ENCODE measurements at places on chromosomes 6 and 20.

DNA sequence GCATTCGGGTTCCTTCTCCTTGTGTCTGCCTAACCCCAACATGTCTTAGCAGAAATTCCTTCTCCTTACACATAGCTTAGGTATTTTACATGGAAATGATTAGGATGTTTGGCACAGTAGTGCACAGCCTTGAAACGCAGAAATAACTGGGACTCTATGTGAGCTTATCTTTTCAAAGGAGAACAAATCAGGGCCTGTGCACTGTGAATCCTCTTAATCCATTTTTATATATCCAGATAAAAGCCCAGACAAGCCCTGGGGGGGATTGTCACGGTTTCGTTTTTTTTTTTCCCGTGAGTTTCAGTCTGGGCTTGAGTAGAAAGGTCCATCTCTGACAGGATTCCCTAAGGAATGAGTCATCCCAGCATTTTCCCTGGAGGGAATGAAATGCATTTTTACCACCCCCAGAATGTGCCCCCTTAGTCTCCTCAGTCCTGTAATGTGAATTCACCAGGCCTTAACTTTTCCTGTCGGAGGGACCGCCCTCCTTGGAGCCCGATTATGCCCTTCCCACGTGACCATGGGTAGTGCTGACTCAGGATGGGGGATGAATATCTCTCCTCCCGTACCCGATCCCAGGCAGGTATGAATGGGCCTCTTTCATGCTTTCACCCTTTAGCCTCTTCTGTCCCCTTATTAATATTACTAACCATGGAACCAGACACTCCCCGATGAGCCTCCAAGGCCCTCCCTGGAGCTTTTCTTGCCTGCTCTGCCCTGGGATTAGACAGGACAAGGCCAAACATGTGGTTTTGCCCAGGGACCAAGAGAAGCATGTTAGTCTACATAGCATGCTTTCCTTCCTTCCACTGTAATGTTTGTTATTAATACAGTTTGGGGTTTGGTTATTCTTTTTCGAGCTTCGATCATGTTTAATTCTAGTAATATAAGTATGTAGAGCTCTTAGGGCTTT lies 23.9 kb upstream of the NAA20 start:
- H3K4me3 ChIP-seq, result peak overlapping the region; percentile 29
- H3K27me3 ChIP-seq, result no peaks in the 10 kb centered on the region
- H3K36me3 ChIP-seq, result peaks cover 59% of the 10 kb centered on the region
- H3K4me1 ChIP-seq, result peaks cover 100% of the 10 kb centered on the region
- peak overlapping the region; percentile 83 for H3K27ac ChIP-seq

- no peak for DNase-seq
- H3K4me1 ChIP-seq, result no peaks in the 10 kb centered on the region
- no peaks in the 10 kb centered on the region for H3K36me3 ChIP-seq
- no peak overlapping the region for H3K27ac ChIP-seq
- no peak overlapping the region for H3K4me3 ChIP-seq
These were observed 168.5 kb upstream of the ID4 start for GRCh38 chr6:19668710-19669109.

DNA sequence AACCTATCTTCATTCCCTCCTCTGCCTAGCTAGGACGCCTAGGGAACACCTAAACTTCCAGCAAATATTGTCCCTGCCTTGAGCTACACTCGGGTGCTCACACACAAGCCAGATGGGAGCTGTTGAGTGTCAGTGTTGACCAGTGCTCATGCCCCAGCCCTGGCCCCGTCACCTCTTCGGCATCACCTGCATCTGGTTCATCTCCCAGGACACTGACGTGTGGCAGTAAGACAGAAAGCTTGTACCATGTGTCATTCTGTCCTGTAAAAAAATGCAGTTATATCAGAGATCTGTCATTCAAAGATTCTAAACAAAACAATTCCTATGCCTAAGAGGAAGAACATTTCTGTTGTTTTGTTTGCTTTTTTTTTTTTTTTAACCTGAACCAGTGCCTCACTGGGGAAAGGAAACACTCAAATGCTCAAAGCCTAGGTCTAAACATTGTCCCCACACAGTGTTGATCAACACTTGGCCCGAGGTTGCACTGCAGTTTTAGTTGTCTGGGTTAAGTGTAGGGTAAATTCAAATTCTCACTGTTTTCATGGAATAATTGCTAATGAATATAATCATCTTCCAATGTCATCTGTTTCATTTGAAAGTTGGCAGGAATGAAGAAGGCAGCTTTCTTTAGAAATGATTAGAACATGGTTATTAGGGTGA lies 102.7 kb upstream of the SASH1 start:
- peaks cover 48% of the 10 kb centered on the region for H3K4me1 ChIP-seq
- no peaks in the 10 kb centered on the region for H3K36me3 ChIP-seq
- no peak overlapping the region for H3K4me3 ChIP-seq
- DNase-seq, result no peak
- no peaks in the 10 kb centered on the region for H3K27me3 ChIP-seq

GRCh38 chr6:8006208-8006607 lies 58.0 kb downstream of the BLOC1S5 start:
- peaks cover 6% of the 10 kb centered on the region for H3K4me1 ChIP-seq
- no peak overlapping the region for H3K4me3 ChIP-seq
- H3K27me3 ChIP-seq, result no peaks in the 10 kb centered on the region
- no peak overlapping the region for H3K27ac ChIP-seq
- no peak for DNase-seq

DNA sequence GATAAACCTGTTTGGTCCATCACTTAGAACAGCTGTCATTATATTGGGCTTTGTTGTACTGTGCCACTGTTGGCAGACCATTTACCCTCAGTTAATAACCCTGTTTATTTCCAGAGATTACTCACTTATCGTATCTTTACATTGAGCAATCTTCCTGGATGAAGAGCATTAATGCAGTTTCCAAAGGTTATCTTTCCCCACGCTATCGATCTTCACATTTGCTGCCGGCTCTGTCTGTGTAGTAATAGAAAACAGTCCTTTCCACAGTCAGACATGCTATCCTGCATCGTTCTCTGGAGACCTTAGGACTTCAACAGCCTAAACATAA lies 27.4 kb downstream of the GHRH start:
- H3K4me3 ChIP-seq, result no peak overlapping the region
- no peak for DNase-seq
- no peaks in the 10 kb centered on the region for H3K27me3 ChIP-seq
- H3K36me3 ChIP-seq, result peaks cover 93% of the 10 kb centered on the region

DNA sequence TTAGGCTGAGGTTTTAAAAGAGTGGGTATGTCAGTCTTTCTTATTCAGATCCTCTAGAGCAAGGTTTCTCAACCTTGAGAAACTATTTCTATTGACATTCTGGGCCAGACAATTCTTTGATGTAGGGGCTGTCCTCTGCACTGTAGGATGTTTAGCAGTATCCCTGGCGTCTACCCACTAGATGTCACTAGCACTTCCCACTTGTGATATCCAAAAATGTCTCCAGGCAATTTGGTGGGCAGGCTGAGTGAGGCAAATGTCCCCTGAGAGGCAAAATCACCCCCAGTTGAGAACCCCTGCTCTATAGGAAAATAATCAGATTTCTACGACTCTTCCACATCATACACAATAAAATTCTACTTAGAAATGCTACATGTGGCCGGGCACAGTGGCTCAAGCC lies 7.7 kb upstream of the ZKSCAN8 start:
- H3K4me1 ChIP-seq, result peaks cover 71% of the 10 kb centered on the region
- no peaks in the 10 kb centered on the region for H3K27me3 ChIP-seq
- peaks cover 7% of the 10 kb centered on the region for H3K36me3 ChIP-seq

- no peaks in the 10 kb centered on the region for H3K27me3 ChIP-seq
- no peak overlapping the region for H3K4me3 ChIP-seq
- no peak for DNase-seq
- H3K36me3 ChIP-seq, result peaks cover 68% of the 10 kb centered on the region
These were observed 72.2 kb downstream of the SCAF8 start for GRCh38 chr6:154805288-154805911.

- peaks cover 39% of the 10 kb centered on the region for H3K4me1 ChIP-seq
- H3K36me3 ChIP-seq, result no peaks in the 10 kb centered on the region
- no peaks in the 10 kb centered on the region for H3K27me3 ChIP-seq
- H3K27ac ChIP-seq, result peak overlapping the region; percentile 85
- no peak overlapping the region for H3K4me3 ChIP-seq
- peak; percentile 80 for DNase-seq
These were observed 12.8 kb upstream of the DSTN start for GRCh38 chr20:17556837-17557674.

DNA sequence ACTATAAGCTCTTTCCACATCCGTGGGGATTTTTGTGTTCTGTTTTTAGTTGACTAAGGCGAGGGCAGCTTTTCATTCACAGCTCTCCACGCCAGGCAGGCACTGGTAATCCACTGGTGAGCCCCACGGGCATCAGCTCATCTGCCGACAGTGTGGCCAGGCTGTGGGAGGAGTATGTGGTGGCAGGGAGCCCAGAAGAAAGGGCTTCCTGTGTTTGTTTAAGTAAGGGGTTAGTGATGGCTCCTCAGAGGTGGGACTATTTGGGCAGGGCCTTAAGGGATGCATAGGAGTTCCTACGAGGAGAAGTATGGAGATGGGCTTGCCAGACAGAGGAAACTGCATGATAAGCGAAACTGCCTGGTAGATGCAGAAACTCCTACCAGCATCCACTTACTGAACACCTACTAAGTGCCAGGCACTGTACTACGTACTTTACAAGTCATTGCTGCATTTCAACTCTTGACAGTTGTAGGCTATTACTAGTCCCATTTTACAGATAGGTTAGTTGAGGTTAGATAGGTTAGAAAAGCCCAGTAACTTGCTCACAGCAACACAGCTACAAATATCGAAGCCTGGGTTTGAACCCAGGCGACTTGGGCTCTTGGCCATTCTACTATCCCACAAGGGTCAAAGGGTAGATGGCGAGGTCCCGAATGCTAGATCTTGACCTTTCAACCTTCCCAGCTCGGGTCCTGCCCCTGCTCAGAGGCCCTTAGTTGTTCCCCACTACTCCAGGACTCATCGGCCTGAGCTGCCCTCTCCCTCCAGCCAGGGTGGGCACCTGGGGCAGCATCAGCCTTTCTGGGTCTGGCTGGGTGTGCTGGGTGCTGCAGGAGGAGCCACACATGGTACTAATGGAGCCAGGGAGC lies 55.1 kb downstream of the CEBPB start:
- DNase-seq, result no peak
- peaks cover 20% of the 10 kb centered on the region for H3K27me3 ChIP-seq
- no peak overlapping the region for H3K4me3 ChIP-seq
- H3K27ac ChIP-seq, result no peak overlapping the region
- H3K36me3 ChIP-seq, result no peaks in the 10 kb centered on the region

DNA sequence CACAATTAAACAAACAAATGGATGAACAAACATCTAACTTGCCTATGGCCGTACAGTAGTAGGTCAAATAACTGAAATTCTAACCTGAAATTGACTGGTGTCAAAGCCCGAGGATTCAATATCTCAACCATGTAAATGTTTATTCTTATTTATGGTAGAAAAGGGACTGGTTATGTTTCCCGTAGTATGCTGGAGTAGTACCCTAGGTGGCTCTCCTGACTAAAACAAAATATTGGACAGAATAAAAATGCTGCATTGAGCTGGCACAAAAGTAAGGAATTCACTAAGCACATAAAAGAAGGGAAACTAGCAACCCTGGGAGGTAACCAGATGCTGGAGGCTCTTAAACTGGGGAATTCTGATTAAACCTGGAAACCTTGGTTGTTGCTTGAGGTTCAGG lies 117.1 kb upstream of the PREP start:
- no peaks in the 10 kb centered on the region for H3K4me1 ChIP-seq
- no peak overlapping the region for H3K27ac ChIP-seq
- H3K4me3 ChIP-seq, result no peak overlapping the region
- H3K36me3 ChIP-seq, result no peaks in the 10 kb centered on the region
- no peaks in the 10 kb centered on the region for H3K27me3 ChIP-seq

Measured in left ventricle myocardium inferior (tissue), 1 donor.